Activated B cell treated with CpG ODN at 0.5 μM for 24 hours (primary cell): ENCODE measurements at places on chromosomes 2 and 18. TPM values are rescaled to one million over a fixed set of nuclear protein-coding genes. Genes with fewer than 3 reads are reported as not detected.

GRCh38 chr2:176490061-176490861, 221.0 kb downstream of the MTX2 start:
- no peak for DNase-seq

- DNase-seq, result no peak
These were observed 6.5 kb downstream of the C2orf72 start for GRCh38 chr2:231043796-231044195.

DNA sequence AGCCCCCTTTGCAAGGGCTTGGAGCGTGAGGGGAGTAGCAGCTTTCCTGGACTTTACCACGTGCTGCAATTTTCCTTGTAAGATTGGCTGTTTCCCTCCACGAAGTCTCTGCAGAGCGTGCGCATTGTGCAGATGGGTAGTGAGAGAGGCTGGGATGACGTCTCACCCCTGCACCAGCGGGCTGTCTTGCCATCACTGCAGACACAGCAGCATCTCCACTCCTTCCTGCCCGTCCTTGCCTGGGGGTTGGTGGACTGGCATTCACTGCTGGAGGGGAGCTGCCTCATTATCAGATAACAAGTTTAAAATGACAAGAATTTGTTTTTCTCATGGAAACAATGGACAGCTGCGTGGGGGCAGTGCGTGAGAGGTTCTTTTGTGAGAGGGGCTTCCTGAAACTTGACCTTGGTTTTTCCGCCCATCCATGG, 45.3 kb upstream of the HS6ST1 start:
- no peak for DNase-seq

DNA sequence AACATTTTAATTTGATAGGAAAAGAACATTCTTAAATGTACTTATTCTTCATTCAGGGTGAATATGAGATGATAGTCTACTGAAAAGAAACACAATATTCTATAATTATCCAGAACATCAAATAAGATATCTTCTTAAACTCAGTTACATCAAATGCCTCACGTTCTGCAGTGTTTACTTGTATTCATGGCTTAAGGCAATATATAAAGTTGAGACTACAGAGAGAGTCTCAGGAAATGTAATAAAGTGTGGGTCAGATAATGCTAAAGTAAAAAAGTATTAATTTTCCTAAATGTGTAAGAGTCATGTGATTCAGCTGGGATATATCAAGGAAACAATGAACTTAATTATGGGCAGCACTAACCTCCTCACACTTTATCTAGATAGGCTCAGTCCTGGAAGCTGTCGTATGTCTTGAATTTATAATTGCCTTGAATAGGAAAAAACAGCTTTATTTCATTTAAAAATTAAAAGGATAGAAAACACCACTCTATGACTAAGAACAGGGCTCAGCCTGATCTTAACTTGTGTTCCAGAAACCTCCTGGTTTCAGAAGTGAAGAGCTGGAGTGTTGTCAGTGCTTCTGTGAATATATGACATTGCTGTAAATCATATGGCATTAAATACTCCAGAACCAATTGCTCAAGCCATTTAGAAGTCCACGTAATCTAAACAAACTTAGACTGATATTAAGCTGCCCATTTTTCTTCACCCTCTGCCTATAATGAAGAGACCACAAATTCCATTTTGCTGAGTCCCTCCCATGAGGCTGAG, 240.2 kb downstream of the FSIP2 start:
- no peak for DNase-seq

GRCh38 chr2:207103132-207103531, 62.6 kb downstream of the KLF7 start:
- no peak for DNase-seq

GRCh38 chr2:110211938-110212858, at the start of gene MTLN:
MTLN (minus strand) TSS chr2:110212547; CDS start chr2:110212525, 22 bp downstream.
- peak; percentile 68 for DNase-seq

- DNase-seq, result no peak
These were observed 105.2 kb downstream of the LYPD6B start for GRCh38 chr2:149143734-149144133.

GRCh38 chr2:234025891-234026401, 24.6 kb upstream of the SPP2 start:
- no peak for DNase-seq

GRCh38 chr2:53727921-53728320, 39.7 kb upstream of the CHAC2 start:
- no peak for DNase-seq

GRCh38 chr2:214395040-214395439, 15.8 kb upstream of the VWC2L start:
- DNase-seq, result no peak

- DNase-seq, result no peak
These were observed 256.1 kb upstream of the SIX2 start for GRCh38 chr2:45265336-45265735.

Gene KIAA2012
- total RNA-seq, result not detected in 2 replicates

Gene PSD4
- total RNA-seq, result 161 and 182 TPM in 2 replicates

Gene FBXO41
- 21.4 and 25.7 TPM in 2 replicates for total RNA-seq

Gene PREB
- total RNA-seq, result 38.6 and 38.7 TPM in 2 replicates

Gene POMC
- 3.2 and 4.4 TPM in 2 replicates for total RNA-seq

Gene TRABD2A
- total RNA-seq, result 3.4 and 4.5 TPM in 2 replicates

Gene TTC39C
- total RNA-seq, result 60.6 and 68.4 TPM in 2 replicates

Gene OTX1
- not detected in 2 replicates for total RNA-seq

Gene MAPRE3
- total RNA-seq, result 4.6 and 6.3 TPM in 2 replicates

Gene MARS2
- 14.6 and 15.4 TPM in 2 replicates for total RNA-seq

Gene GAREM1
- total RNA-seq, result not detected in 2 replicates

Gene REG3G
- not detected in 2 replicates for total RNA-seq
